Activated CD4-positive, alpha-beta T cell treated with anti-CD3 and anti-CD28 coated beads, Interleukin-2, amount 10 ng/mL, durations not matched to agents 24 days and 14 days (primary cell): ENCODE measurements at places on chromosomes 16 and 17.
A peak's percentile ranks its signal among the peaks of the same experiment; 100 is the strongest.

DNA sequence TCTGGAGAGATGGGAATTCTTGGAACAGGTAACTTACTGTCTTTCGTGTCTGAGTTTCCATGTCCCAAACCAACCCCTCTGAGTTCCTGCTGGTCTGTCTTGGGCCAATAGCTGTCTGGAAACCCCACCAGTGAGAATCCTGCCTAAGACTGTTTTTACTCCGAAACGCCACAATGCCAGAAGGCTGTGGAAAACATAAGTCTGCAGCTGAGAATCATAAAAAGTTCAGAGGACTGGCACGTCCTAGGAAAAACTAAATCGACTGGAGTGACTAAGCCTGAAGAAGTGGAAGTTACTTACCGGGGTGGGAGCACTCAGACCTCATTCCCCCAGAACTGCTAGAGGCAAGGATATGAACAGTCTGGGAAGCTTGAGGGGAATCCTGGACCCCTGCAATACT lies 13.3 kb downstream of the LRRC75A start:
- no peak for DNase-seq

DNA sequence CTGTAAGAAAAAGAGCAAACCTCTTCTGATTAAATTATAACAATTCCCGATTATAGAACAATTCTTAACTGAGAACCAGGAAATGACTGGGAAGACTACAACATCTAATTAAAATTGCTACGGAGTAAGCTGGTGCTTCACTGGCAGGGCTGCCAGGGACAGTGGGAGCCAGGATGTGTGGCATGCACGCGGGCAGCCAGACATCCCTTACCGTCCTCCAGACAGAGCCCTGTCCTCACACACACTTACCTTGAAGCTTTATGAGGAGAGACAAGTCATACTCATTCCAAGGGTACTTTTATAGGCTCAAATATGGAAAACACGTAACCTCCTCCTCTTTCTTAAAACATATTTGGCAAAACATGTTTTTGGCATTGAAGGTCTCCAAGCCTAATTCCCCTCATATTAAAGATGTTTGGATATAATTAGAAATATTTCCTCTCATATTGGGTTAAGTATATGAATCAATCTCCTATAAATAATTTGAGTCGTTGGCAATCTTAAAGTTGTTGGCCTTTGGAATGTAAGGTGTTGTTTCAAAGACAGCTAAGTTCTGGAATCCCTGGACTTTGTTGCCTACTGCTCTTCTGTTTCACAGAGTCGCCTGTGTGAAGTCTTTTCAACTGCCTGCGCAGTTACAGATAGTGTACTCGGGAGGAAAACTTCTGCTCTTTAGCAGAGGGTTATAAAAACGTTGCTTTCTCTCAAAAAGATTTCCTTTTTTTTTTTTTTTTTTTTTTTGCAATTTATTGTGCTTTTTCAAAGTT lies at the start of gene MYH1:
Gene MYH1, minus strand, starts transcription at position 272 of the 767 bp plus-strand sequence. CDS start 1,900 bp downstream, outside the sequence.
- no peak for DNase-seq

- DNase-seq: peak; percentile 82
Measured at GRCh38 chr16:85245307-85246172, 133.3 kb upstream of the CIBAR2 start.

- no peak for DNase-seq
Measured at GRCh38 chr17:32502710-32503109, 15.9 kb downstream of the CDK5R1 start.

GRCh38 chr17:20955427-20956323 lies 87.1 kb downstream of the USP22 start:
- no peak for DNase-seq

- DNase-seq: no peak
Measured at GRCh38 chr17:31052187-31052889, 42.4 kb upstream of the NF1 start.

GRCh38 chr16:3934491-3935181 lies 54.1 kb upstream of the CREBBP start:
- DNase-seq: no peak
